Activated T-helper 2 cell treated with anti-CD3 and anti-CD28 coated beads, Interferon-gamma antibody, Interleukin-2, Interleukin-4, amounts not matched to agents 10 μg/mL and 5 μg/mL and 100 μg/mL, durations not matched to agents 14 hours and 24 hours and 36 hours (primary cell): ENCODE measurements at places on chromosomes 16 and 17. TPM values are rescaled to one million over a fixed set of nuclear protein-coding genes. Genes with fewer than 3 reads are reported as not detected.
A peak's percentile ranks its signal among the peaks of the same experiment; 100 is the strongest.

DNA sequence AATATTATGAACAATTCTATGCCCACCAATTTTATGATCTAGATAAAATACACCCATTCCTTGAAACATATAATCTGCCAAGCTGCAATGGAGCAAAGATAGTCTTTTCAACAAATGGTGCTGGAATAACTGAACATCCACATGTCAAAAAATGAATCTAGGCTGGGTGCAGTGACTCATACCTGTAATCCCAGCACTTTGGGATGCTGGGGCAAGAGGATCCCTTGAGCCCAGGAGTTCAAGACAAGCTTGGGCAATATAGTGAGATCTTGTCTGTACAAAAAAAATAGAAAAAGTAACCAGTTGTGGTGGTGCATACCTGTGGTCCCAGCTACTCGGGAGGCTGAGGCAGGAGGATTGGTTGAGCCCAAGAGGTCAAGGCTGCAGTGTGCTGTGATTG lies 92.5 kb downstream of the N4BP1 start:
- no peak for DNase-seq
- H3K4me3 ChIP-seq = no peak overlapping the region
- H3K27ac ChIP-seq = no peak overlapping the region

DNA sequence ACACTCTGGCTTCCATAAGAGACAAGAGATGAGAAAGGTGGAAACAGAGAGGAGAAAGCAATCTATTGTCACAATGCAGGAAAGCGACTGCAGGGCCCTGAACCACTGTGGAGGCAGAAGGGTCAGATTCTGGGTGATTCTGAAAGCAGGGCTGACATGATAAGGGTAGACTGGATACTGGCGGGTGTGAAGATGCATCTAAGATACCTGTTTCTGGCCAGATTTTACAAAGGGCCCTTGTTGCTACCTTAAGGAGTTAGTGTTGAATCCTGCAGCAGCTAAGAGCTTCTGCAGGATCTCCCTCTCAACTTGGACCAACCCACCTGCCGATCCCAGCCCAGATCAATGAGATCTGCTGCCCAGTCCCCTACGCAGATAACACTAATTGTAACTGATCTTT lies 6.1 kb upstream of the MEFV start:
- peak overlapping the region; percentile 80 for H3K27ac ChIP-seq
- peak overlapping the region; percentile 89 for H3K4me3 ChIP-seq
- DNase-seq = no peak
- H3K36me3 ChIP-seq = peaks cover 16% of the 10 kb centered on the region

Gene SLC6A2
- total RNA-seq = not detected in 2 replicates

Gene CORO1A
- total RNA-seq = 843 and 845 TPM in 2 replicates

GRCh38 chr17:28796062-28796461 lies 46.5 kb downstream of the FAM222B start:
- H3K4me3 ChIP-seq = no peak overlapping the region
- no peak overlapping the region for H3K27ac ChIP-seq
- peaks cover 6% of the 10 kb centered on the region for H3K4me1 ChIP-seq
- H3K36me3 ChIP-seq = peaks cover 7% of the 10 kb centered on the region

GRCh38 chr16:14104066-14104465 lies 32.9 kb downstream of the MRTFB start:
- no peak for DNase-seq
- no peaks in the 10 kb centered on the region for H3K27me3 ChIP-seq

Gene RSKR
- total RNA-seq = 35.2 and 37.9 TPM in 2 replicates

GRCh38 chr17:60510031-60510430 lies 16.0 kb downstream of the APPBP2 start:
- H3K4me3 ChIP-seq = no peak overlapping the region
- H3K27me3 ChIP-seq = no peaks in the 10 kb centered on the region
- H3K27ac ChIP-seq = no peak overlapping the region
- DNase-seq = no peak

DNA sequence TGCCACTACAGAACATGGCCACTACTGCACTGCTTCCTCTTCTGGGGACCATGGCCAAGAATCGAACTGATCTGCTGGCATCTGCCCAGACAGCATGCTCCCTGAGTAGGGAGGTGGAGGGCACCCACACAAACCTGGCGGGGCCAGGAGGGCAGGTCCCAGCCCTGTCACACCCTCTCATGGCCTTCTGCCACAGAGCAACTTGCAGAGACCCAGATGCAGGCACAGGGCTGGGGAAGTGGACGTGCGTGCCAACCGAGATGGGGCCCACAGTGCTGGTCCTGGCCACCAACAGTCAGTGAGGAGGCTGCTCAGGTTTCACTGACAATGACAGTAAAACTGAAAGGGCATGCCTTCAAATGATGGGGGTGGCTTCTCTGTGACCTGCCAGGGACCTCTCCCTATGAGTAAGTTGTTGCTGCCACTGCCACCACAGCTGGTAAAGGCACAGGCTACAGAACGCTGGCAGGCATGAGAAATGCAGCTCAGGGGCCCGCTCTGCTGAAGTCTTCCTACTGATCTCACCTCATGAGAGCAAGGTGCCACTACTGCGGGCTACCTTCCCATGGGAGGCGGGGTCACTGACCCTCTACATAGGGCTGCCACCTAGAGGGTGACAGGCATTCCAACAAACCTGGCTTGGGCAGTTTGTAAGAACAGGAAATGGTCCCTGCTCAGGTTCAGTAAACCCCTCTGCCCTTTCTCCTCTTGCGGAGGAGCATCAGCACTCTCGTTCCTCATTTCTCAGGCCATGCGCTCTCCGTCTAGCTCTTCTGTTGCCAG lies 15.5 kb downstream of the HIC1 start:
- peak; percentile 80 for DNase-seq
- peak overlapping the region; percentile 70 for H3K4me3 ChIP-seq
- H3K27ac ChIP-seq = peak overlapping the region; percentile 97
- H3K36me3 ChIP-seq = peaks cover 67% of the 10 kb centered on the region
- H3K27me3 ChIP-seq = no peaks in the 10 kb centered on the region

- H3K27ac ChIP-seq = no peak overlapping the region
- no peak overlapping the region for H3K4me3 ChIP-seq
- no peaks in the 10 kb centered on the region for H3K27me3 ChIP-seq
- H3K36me3 ChIP-seq = peaks cover 64% of the 10 kb centered on the region
- no peak for DNase-seq
- peaks cover 7% of the 10 kb centered on the region for H3K4me1 ChIP-seq
Observed at GRCh38 chr17:82583720-82584234, 64.2 kb downstream of the FOXK2 start.

Gene TAOK2
- total RNA-seq = 36.0 and 36.5 TPM in 2 replicates

GRCh38 chr17:40312131-40312731 lies 3.3 kb downstream of the RARA start:
- no peaks in the 10 kb centered on the region for H3K27me3 ChIP-seq
- H3K4me1 ChIP-seq = peaks cover 32% of the 10 kb centered on the region
- H3K27ac ChIP-seq = no peak overlapping the region

DNA sequence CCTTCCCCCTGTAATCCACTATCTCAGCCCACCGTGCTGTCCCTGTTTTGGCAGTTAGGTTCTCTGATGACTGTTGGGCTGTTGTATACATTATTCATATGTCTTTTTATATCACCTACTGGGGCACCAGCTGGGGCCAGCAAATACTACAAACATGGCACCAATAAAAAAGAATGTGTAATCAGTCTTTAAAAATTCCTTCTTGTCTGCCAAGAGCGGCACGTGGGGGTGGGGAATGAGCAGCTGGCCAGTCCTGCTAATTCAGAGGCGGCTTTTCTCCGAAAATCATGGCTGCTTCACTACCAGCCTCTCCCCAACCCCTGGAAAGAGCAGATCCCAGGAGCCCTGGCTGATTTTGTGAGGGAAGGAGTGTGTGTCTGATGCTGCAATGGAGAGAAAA lies 77.7 kb upstream of the EEF2KMT start:
- no peaks in the 10 kb centered on the region for H3K36me3 ChIP-seq
- no peak overlapping the region for H3K27ac ChIP-seq
- H3K4me3 ChIP-seq = no peak overlapping the region
- no peak for DNase-seq

DNA sequence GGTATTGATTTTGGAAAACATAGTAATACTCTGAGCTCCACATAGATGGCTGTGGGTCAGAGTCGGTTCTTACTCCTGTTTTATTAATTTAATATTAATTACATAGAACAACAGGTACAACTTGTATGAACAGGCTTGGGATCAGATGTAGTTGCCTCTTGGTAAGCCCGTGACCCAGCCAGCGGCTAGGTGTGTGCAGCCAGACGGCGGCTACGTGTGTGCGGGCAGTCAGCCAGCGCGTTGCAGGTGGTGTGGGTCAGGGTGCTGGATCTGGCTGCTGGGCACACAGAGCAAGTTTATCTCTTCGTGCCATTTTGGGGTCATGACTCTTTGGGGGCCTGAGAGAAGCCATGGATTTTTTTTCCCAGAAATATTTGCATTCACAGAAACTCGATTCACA lies 30.3 kb downstream of the DBNDD1 start:
- no peak overlapping the region for H3K4me3 ChIP-seq
- H3K27ac ChIP-seq = no peak overlapping the region
- H3K27me3 ChIP-seq = no peaks in the 10 kb centered on the region
- DNase-seq = no peak
- H3K4me1 ChIP-seq = peaks cover under 1% of the 10 kb centered on the region

- no peak for DNase-seq
- H3K27me3 ChIP-seq = no peaks in the 10 kb centered on the region
- no peaks in the 10 kb centered on the region for H3K4me1 ChIP-seq
- H3K36me3 ChIP-seq = no peaks in the 10 kb centered on the region
- no peak overlapping the region for H3K4me3 ChIP-seq
- H3K27ac ChIP-seq = no peak overlapping the region
Observed at GRCh38 chr17:71488851-71489250, 632.0 kb upstream of the SOX9 start.

- H3K27ac ChIP-seq = no peak overlapping the region
- H3K27me3 ChIP-seq = no peaks in the 10 kb centered on the region
- peaks cover 18% of the 10 kb centered on the region for H3K36me3 ChIP-seq
- H3K4me3 ChIP-seq = no peak overlapping the region
Observed at GRCh38 chr17:31529841-31530251, 138.4 kb downstream of the RAB11FIP4 start.

GRCh38 chr17:48335858-48336500 lies 94.0 kb downstream of the SKAP1 start:
- H3K27me3 ChIP-seq = no peaks in the 10 kb centered on the region
- H3K27ac ChIP-seq = no peak overlapping the region
- peaks cover 11% of the 10 kb centered on the region for H3K36me3 ChIP-seq
- no peak overlapping the region for H3K4me3 ChIP-seq
- no peak for DNase-seq
- peaks cover 23% of the 10 kb centered on the region for H3K4me1 ChIP-seq

Gene REXO5
- 11.4 and 11.8 TPM in 2 replicates for total RNA-seq

DNA sequence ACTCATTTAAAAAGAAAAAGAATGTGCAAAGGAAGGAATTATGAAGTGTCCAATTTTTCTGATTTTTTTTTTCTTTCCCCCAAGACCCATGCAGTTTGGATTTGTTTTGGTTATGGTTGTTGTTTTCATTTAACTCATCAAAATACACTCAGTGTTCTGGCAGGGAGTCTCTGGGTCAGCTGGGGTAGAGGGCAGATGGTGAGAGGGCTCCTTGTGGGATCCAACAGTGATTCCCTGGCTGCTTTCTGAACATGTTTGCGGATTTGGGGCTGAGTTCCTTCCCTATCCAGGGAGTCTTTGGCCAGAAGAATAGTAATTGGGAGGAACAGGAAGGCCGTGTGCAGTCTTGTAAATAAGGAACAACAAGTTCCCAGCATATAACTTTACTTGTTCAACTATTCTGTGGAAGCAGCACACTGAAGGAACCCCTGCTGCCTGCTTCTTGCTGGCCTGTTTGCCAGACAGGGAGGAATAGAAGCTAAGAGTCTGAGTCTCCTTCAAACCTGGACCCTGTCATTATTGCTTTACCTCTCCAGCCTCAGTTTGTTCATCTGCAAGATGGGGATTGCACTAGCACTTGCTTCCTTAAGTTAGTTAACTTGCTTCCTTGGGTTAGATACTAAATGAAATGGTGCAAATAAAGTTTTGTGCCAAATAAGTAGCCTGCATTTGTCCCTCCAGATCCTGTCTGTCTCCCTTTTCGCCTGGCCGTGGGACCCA lies 32.1 kb downstream of the C17orf67 start:
- H3K27ac ChIP-seq = no peak overlapping the region
- no peaks in the 10 kb centered on the region for H3K36me3 ChIP-seq
- H3K4me3 ChIP-seq = no peak overlapping the region
- no peak for DNase-seq

DNA sequence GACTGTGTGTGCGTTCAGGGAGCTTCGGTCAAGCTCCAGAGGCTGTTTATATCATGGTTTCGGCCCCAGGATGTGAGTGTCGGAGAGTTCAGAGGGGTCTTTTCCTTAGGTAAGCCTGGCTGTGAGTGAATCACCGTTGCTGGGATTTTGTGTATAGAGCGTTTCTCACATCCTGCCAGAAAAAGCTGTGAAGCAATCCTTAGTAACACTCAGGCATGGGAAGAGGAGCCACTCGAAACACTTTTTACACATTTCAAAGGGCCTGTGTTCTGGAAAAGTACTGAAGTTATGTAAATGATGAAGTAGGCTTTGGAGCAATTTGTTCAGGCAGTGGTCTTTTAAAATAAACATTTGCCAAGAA lies 662 bp downstream of the PGS1 start:
- peak overlapping the region; percentile 94 for H3K27ac ChIP-seq
- H3K27me3 ChIP-seq = no peaks in the 10 kb centered on the region
- no peak for DNase-seq

- H3K27ac ChIP-seq = no peak overlapping the region
- H3K4me3 ChIP-seq = no peak overlapping the region
- no peaks in the 10 kb centered on the region for H3K4me1 ChIP-seq
- no peaks in the 10 kb centered on the region for H3K27me3 ChIP-seq
- H3K36me3 ChIP-seq = no peaks in the 10 kb centered on the region
Observed at GRCh38 chr16:49890876-49891275, 35.0 kb upstream of the ZNF423 start.

- no peak for DNase-seq
- H3K4me1 ChIP-seq = peaks cover 33% of the 10 kb centered on the region
- peaks cover 16% of the 10 kb centered on the region for H3K36me3 ChIP-seq
- no peak overlapping the region for H3K27ac ChIP-seq
- no peaks in the 10 kb centered on the region for H3K27me3 ChIP-seq
Observed at GRCh38 chr16:53068423-53068833, 13.6 kb downstream of the CHD9 start.

- H3K4me3 ChIP-seq = no peak overlapping the region
- H3K27me3 ChIP-seq = peaks cover 6% of the 10 kb centered on the region
- DNase-seq = peak; percentile 47
- peaks cover 3% of the 10 kb centered on the region for H3K4me1 ChIP-seq
Observed at GRCh38 chr16:87203060-87203656, 114.0 kb downstream of the C16orf95 start.

Gene SPAG7
- 66.5 and 70.4 TPM in 2 replicates for total RNA-seq

GRCh38 chr16:82105107-82105506 lies 64.9 kb downstream of the MPHOSPH6 start:
- H3K4me1 ChIP-seq = peaks cover 6% of the 10 kb centered on the region
- peaks cover 18% of the 10 kb centered on the region for H3K27me3 ChIP-seq
- DNase-seq = no peak
- H3K4me3 ChIP-seq = no peak overlapping the region

Gene TP53TG3D
- total RNA-seq = not detected in 2 replicates

Gene SPATA20
- 30.5 and 31.0 TPM in 2 replicates for total RNA-seq

Gene TPSD1
- not detected in 2 replicates for total RNA-seq

- H3K36me3 ChIP-seq = no peaks in the 10 kb centered on the region
- DNase-seq = no peak
- H3K27me3 ChIP-seq = no peaks in the 10 kb centered on the region
- H3K4me3 ChIP-seq = no peak overlapping the region
Observed at GRCh38 chr16:5736209-5736930, 638.8 kb upstream of the EEF2KMT start.
